Upper lobe of right lung (tissue), 1 donor: ENCODE measurements at places on chromosomes 12 and 14.

- no peak overlapping the region for H3K4me3 ChIP-seq
- H3K36me3 ChIP-seq, result no peaks in the 10 kb centered on the region
- DNase-seq, result no peak
- no peaks in the 10 kb centered on the region for H3K27me3 ChIP-seq
- no peaks in the 10 kb centered on the region for H3K4me1 ChIP-seq
- H3K27ac ChIP-seq, result no peak overlapping the region
Measured at GRCh38 chr12:11158885-11159444, 12.0 kb upstream of the SMIM10L1 start.

GRCh38 chr12:116609319-116610114, 50.3 kb downstream of the MAP1LC3B2 start:
- H3K27ac ChIP-seq, result no peak overlapping the region
- H3K4me1 ChIP-seq, result peaks cover 7% of the 10 kb centered on the region
- H3K4me3 ChIP-seq, result no peak overlapping the region
- no peaks in the 10 kb centered on the region for H3K27me3 ChIP-seq
- DNase-seq, result no peak
- H3K36me3 ChIP-seq, result no peaks in the 10 kb centered on the region

GRCh38 chr14:99360774-99361595, 89.0 kb upstream of the BCL11B start:
- no peaks in the 10 kb centered on the region for H3K27me3 ChIP-seq
- DNase-seq, result no peak
- no peaks in the 10 kb centered on the region for H3K36me3 ChIP-seq
- no peaks in the 10 kb centered on the region for H3K4me1 ChIP-seq
- H3K4me3 ChIP-seq, result no peak overlapping the region

- H3K4me3 ChIP-seq, result peak within 1 kb of the TSS; percentile 58
- peak; percentile 84 for DNase-seq
- H3K27ac ChIP-seq, result no peak within 1 kb of the TSS
- H3K27me3 ChIP-seq, result peaks cover 18% of the 10 kb centered on the region
Measured at GRCh38 chr12:50057000-50057841, at the start of gene ASIC1. ASIC1 (plus strand) TSS chr12:50057596; CDS start chr12:50058767, 1,171 bp downstream.

DNA sequence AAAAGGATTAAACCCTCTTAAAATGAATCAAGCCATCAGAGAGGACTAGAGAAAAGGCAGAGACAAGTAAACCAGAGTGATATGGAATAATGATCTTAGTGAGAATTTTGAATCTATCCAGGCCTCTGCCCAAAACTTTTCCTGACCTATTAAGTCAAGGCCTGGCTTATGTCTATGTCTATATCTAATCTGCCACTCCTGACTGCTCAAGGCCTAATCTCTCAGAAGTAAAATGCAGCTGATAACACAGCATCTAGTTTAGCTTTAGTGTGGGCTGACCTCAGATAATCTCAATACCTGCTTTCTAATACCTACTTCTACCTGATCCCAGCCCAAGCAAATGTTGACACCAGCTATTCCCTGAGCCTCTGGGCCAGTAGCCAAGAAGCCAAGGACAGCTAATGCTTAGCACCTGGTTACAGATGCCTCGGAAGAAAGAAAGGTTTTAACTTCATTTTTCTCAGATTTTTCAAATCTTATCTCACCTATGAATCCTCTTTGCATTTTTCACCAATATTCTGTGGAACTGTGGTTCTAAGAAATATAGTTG, 1472.5 kb upstream of the SEL1L start:
- no peaks in the 10 kb centered on the region for H3K36me3 ChIP-seq
- DNase-seq, result no peak
- H3K27me3 ChIP-seq, result no peaks in the 10 kb centered on the region
- no peak overlapping the region for H3K4me3 ChIP-seq

- no peak for DNase-seq
- H3K36me3 ChIP-seq, result no peaks in the 10 kb centered on the region
- peak overlapping the region; percentile 60 for H3K4me3 ChIP-seq
- peaks cover 77% of the 10 kb centered on the region for H3K4me1 ChIP-seq
- no peaks in the 10 kb centered on the region for H3K27me3 ChIP-seq
- peak overlapping the region; percentile 99 for H3K27ac ChIP-seq
Measured at GRCh38 chr12:57896115-57896433, 45.3 kb upstream of the ATP23 start.

GRCh38 chr12:10320643-10321042, 13.0 kb downstream of the KLRD1 start:
- H3K27ac ChIP-seq, result no peak overlapping the region
- no peak overlapping the region for H3K4me3 ChIP-seq
- DNase-seq, result no peak
- H3K27me3 ChIP-seq, result no peaks in the 10 kb centered on the region
- H3K36me3 ChIP-seq, result no peaks in the 10 kb centered on the region

GRCh38 chr12:115354007-115354890, 670.3 kb upstream of the TBX3 start:
- no peak for DNase-seq
- peak overlapping the region; percentile 27 for H3K4me3 ChIP-seq
- H3K27ac ChIP-seq, result peak overlapping the region; percentile 68
- H3K4me1 ChIP-seq, result peaks cover 2% of the 10 kb centered on the region

- DNase-seq, result no peak
- no peaks in the 10 kb centered on the region for H3K27me3 ChIP-seq
- H3K36me3 ChIP-seq, result no peaks in the 10 kb centered on the region
- H3K27ac ChIP-seq, result no peak overlapping the region
- H3K4me3 ChIP-seq, result no peak overlapping the region
- no peaks in the 10 kb centered on the region for H3K4me1 ChIP-seq
Measured at GRCh38 chr12:27207615-27208413, 36.3 kb upstream of the STK38L start.

GRCh38 chr12:38875586-38876228, 29.7 kb downstream of the CPNE8 start:
- no peaks in the 10 kb centered on the region for H3K27me3 ChIP-seq
- no peak for DNase-seq
- no peaks in the 10 kb centered on the region for H3K36me3 ChIP-seq
- H3K27ac ChIP-seq, result no peak overlapping the region
- H3K4me3 ChIP-seq, result no peak overlapping the region

- DNase-seq, result no peak
- no peak overlapping the region for H3K27ac ChIP-seq
- no peak overlapping the region for H3K4me3 ChIP-seq
- no peaks in the 10 kb centered on the region for H3K27me3 ChIP-seq
Measured at GRCh38 chr14:102610968-102611811, 18.7 kb downstream of the RCOR1 start.

GRCh38 chr12:122336015-122336946, 70.0 kb upstream of the VPS33A start:
- no peak for DNase-seq
- no peak overlapping the region for H3K4me3 ChIP-seq
- no peaks in the 10 kb centered on the region for H3K4me1 ChIP-seq
- H3K27me3 ChIP-seq, result no peaks in the 10 kb centered on the region
- H3K36me3 ChIP-seq, result peaks cover 79% of the 10 kb centered on the region
